ENCODE measurements at places on chromosomes 1 and 21. TPM values are rescaled to one million over a fixed set of nuclear protein-coding genes. Genes with fewer than 3 reads are reported as not detected.

- DNase-seq = no peak
These were observed 482 bp downstream of the TM2D1 start for GRCh38 chr1:61724506-61724812.

DNA sequence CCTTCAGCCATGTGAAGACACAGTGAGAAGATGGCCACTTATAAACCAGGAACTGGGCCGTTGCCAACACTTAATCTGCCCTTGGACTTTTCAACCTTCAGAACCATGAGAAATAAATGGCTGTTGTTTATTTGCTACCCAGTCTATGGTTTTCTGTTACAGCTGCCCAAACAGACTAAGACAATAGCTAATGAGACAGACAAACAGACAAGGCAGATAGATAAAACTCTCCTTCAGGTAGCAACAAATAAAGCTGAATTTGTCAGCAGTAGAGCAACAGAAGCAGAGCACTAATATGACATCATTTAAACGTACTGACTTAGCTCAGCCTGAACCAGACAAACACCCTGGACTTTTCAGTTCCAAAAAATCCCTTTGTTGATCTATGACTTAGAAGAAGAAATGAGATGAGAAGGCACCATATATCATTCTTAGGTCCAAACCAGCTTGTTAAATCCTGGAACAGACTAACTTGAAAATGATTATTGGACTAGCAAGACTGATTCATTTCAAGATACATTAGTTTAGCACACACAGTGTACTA lies 27.0 kb downstream of the ZZZ3 start:
- no peak for DNase-seq

- no peak for DNase-seq
These were observed 15.7 kb downstream of the SPOCD1 start for GRCh38 chr1:31799895-31800673.

CFAP126 gene
- not detected for total RNA-seq

KIAA0040 gene
- 9.6 TPM for total RNA-seq

DNA sequence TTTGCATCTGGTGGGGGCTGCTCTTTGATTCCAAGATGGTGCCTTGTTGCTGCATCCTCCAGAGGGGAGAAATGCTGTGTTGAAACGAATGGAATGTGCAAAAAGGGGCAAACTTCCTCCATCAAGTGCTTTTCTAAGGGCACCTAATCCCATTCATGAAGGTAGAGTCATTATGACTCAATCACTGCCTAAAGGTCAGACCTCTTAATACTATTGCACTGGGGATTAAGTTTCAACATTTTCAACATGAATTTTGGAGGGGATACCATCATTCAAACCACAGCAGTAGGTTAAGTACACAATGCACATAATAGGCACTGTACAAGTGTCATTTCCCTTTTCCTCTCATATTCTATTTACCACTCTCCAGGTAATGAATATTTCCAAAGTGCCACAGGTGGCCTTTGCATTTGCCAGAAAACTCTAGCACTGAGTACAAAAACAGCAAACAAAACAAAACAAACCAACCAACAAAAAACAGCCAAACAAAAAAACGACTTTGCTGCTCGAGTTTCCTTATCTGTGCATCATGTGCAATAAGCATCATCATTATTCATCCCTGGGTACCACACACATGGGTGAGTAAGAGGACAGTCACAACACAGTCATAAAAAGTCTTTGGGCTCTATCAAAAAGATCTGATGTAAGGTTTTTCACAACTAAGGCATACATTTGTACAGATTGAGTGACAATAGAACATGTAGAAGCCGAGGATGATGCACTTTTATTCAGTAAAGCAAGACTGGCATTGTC lies 42.5 kb downstream of the IFI44 start:
- DNase-seq = no peak

DNA sequence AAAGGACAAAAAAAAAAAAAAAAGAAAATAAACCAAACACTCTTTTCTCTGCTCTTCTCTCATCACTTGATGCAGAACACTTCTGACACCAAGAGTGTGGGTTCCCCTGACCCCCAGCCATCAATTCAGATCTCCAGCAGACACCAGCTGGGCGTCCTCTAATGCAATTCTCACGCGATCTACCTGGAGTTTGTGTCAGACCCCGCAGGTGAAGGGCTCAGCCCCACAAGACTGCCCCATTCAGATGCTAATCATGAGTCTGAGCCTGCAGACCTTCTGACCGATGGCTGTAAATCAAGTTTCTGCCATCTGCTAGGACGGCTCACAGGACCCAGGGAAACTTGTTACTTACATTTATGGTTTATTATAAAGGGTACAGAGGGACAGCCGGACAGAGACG lies 133.6 kb upstream of the C1orf174 start:
- no peak for DNase-seq
